ENCODE measurements at places on chromosomes 13 and 19.

- DNase-seq, result peak; percentile 24
Measured at GRCh38 chr19:50803633-50804419, 13.6 kb downstream of the ACP4 start.

GRCh38 chr19:28960986-28961705 lies 251.8 kb downstream of the UQCRFS1 start:
- DNase-seq, result no peak

GRCh38 chr13:79581870-79582315 lies 100.9 kb downstream of the NDFIP2 start:
- DNase-seq, result no peak

DNA sequence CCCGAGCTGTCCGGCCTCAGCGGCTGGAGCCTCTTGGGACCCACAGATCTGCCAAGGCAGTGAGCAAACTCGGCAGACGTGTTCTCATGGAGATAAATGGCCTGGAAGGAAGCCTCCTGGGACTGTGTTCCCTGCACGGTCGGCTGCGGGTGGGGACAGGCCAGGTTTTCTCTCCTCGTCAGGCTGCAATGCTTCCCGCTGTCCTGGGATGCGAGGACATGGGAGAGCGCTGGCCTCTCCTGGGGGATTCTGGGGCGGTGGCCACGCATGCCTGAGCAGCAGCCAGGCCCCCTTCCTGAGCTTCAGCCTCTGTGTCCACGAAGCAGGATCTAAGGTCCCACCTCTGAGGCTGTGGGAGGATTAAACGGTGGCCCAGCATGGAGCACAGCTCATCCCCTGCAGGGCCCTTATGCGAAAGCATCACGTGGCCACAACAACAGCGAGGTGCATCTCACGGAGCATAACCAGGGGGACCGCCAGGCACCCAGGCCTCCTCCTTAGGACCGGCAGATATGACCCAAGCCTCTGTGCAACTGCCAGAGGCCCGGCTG lies 21.2 kb upstream of the C13orf46 start:
- no peak for DNase-seq

DNA sequence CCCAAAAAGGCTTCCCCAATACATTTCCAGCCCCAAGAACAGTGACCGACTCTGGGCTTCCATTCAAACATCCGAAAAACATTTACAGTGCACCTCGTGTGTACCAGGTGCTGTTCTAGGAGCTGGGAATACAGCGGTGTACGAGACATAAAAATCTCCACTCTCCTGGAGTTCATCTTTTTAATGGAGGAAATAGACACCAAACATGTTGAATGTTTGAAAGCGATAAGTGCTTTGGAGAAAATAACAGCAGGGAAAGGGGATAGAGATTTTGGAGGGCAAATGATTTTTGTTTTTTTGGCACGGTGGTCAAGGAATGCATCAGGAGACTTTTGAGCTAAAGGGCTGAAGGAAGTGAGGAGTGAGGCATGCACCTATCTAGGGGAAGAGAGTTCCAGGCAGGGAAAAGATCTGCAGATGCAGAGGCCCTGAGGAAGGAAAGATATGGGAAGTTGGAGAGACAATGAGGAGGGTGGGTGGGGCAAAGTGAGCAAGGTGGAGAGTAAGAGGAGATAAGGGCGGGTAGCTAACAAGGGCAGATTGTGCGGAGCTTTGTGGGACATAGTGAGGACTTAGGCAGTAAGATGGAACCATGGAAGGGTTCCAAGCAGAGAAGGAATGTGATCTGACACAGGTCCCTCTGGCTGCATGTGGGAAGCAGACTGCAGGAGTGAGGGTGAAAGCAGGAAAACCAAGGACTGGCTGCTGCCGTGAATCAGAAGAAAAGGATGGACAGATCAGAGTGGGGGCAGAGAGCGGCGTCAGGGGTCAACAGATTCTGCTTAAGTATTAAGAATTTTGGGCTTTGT lies 703 bp upstream of the FBL start:
- DNase-seq, result no peak

- no peak for DNase-seq
Measured at GRCh38 chr13:33280923-33281322, 4.6 kb downstream of the STARD13 start.

- no peak for DNase-seq
Measured at GRCh38 chr19:12995596-12996405, 526 bp downstream of the NFIX start.

GRCh38 chr13:20035130-20035529 lies 76.6 kb downstream of the ZMYM2 start:
- DNase-seq, result no peak

DNA sequence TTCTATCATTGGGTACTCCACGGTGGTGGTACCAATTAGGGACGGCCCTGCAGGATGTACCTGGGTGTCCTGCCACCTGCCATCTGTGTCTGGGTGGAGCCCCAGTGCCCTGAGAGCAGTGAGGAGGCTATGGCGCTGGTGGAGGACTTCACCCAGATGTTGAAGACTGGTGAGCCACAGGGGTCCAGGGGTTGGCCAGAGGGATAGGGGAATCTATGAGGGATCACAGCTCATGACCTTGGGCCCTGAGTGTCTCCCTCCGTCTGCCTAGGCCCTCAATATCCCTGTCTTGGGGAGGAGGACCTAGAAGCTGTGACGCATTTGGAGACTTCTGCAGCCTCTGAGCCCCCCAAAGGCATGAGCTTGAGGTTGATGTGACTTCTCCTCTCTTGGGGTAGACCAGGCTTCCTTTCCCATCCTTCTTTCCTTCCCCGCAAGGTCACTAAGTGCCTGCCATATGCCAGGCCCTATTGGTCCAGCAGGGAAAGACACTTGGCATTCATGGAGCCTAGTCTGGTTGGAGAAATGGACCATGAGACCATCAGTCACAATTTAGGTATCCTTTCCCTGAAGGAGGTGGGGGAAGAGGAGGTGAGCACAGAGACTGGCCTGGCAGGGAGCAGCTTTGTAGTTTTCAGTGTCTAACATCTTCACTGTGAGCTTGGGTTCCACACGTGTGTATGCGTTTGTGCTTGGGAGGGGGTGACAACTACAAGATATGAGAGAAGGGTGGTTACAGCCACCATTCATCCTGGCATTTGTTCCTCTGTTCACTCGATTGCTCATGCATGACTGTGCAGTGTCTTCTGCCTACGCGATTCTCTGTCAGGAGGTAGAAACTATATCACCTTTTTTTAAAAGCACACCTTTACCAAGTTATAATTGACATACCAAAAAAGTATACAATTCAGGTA lies 5.1 kb upstream of the MZF1 start:
- no peak for DNase-seq

GRCh38 chr13:40578055-40578454 lies 88.4 kb downstream of the FOXO1 start:
- DNase-seq, result no peak

GRCh38 chr19:48393559-48394330 lies at the start of gene GRIN2D:
Gene GRIN2D, plus strand, starts transcription at chr19:48393668. Its CDS starts 4,725 bp downstream, at chr19:48398393.
- no peak for DNase-seq

DNA sequence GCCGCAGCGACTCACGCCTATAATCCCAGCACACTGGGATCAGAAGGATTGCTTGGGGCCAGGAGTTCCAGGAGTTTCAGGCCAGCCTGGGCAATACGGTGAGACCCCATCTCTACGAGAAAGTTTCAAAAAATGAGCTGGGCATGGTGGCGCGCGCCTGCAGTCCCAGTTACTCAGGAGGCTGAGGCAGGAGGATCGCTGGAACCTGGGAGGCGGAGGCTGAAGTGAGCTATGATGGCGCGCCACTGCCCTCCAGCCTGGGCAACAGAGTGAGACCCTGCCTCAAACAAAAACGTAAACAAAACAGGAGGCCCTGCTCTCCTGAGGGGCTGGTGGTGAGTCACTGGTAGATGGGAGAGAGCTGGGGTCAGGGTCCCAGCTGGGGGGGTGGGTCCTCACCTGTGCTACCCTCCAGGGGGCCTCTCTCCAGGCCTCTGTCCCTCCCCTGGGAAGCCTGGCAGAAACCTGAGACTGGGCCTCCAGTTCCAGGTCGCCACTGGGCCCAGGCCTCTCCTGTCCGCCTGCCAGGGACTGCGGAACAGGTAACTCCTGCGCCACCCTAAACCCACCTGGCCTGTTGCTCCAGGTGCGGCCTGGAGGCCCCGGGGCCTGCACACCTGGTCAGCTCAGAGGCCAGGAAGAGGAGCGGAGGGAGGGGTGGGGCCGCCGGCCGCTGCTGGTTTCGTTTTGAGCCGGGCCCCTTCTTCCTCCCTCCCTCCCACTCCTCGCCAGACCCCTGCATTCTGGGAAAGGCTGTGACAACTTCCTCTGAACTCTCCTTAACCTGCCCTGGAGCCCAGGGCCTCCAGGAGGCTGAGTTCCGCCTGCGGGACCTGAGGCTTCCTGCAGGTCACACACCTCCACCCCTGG lies 17.2 kb upstream of the ZBTB7A start:
- no peak for DNase-seq

GRCh38 chr13:36174923-36175322 lies 39.4 kb downstream of the SOHLH2 start:
- no peak for DNase-seq

DNA sequence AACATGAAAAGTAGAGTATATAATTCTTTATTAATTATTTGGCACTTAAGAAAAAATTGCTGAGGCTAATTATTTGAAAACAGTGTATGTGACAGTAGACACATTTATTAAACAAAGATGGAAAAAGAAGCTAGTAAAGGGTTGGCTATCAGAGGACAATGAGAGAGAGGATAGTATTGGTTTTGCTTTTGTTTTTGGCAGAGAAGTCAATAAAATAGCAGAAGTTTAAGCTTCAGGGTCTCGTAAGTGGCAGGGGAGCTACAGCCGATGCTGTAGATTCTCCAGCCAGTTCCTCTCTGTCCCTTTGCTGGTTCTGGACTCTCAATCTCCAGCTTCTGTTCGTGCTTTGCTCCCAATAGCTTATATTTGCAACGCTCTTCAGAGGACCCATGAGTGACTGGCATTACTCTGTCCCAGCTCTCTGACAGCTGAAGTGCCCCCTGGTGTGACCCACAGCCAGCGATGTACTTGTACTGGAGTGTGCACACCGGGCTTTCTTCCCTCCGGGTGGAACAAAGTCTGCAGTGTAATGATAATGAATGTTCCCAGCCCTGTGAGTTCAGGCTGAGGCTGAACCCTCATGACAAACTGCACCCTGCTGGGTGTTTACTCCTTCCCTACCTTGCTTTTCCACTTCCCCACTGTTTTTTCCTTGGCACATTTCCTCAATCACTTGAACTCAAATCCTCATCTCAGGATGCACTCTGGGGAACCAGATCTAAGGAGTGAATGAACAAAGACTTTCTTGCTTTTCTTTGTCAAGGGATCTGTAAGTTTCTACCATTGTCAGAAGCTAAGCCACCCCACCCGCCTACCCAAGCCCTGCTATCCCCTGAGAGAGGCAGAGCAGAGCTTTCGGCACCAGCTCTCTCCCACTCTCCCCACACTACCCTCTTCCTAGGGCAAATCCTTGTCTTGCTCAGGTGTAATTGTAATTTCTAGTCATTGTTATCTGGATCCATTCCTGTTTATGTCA lies 254.8 kb downstream of the LHFPL6 start:
- no peak for DNase-seq

- no peak for DNase-seq
Measured at GRCh38 chr13:80036845-80037504, 304.0 kb downstream of the SPRY2 start.

DNA sequence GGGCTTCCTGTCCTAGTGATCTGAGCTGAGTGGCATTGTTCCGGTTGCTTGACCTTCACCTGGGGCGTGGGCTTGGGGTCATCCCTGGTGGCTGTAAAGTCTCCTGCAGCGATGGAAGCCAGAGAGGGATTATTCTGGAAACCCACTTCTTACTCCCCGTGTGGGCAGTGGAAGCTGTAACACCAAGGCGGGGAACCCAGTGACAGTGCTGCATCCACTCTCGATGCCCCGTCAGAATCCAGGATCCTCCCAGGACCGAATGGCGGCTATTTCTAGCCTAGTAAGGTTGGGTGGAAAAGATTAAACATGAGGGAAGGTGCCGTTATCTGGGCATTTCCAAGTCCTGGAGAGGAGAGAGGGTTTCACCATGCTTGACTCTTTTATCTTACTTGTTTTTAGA lies 280.6 kb downstream of the ZNF536 start:
- no peak for DNase-seq

DNA sequence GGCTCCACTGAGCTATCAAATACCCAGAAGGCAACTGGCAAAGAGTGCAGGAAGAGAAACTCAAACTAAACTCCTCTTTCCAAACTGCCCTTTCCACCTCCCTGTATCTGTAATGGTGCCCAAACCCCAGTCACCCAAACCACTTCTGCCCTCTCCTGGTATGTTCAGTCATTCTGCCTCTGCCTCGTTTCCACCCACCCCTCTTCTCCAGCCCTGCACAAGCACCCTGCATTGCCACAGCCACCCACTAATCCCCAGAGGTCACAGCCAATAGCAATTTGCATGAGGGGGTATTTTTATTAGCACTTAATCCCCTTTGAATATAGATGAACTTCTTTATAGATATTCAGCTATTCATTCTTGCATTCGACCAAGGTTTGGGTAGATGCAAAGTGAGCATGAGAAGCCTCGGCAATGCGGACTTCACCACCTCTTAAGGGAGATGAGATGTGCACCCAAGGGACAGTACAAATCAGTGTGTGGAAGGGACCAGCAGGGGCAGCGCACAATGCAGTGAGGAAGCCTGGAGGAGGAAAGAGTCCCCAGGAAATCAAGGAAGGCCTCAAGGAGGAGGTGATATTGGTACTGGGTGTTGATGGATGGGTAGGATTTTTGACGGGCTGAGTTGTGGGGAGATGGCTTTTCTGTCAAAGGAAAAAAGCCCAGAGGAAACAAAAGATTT lies 12.4 kb downstream of the TMEM272 start:
- DNase-seq, result peak; percentile 37

GRCh38 chr19:29662604-29663404 lies 2.5 kb upstream of the PLEKHF1 start:
- no peak for DNase-seq

- peak; percentile 48 for DNase-seq
Measured at GRCh38 chr19:31214086-31214485, 135.2 kb downstream of the TSHZ3 start.

- DNase-seq, result peak; percentile 97
Measured at GRCh38 chr19:1039646-1040475, at the start of gene ABCA7. Gene ABCA7, plus strand, starts transcription at chr19:1040107. Its CDS starts 1,255 bp downstream, at chr19:1041362.

DNA sequence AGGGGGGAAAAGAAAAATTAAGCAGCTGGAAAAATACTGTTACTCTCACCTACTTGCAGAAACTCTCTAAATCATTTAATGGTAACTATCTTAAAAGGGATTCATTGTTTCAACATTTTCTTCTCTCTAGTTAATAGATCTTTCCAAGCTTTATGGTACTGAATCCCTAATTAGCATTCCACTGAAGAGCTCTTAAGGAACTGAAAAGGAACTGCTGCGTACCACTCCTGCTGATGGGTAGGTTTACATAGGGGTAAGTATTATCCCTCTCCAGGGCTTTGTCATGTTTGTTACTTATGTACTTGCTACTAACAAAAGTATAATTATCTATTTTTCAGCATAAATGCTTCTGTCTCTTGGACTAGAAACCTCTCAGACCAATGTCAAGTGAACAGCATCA lies 12.5 kb downstream of the TEX30 start:
- no peak for DNase-seq

- DNase-seq, result no peak
Measured at GRCh38 chr19:29378543-29379080, 147.2 kb upstream of the VSTM2B start.

DNA sequence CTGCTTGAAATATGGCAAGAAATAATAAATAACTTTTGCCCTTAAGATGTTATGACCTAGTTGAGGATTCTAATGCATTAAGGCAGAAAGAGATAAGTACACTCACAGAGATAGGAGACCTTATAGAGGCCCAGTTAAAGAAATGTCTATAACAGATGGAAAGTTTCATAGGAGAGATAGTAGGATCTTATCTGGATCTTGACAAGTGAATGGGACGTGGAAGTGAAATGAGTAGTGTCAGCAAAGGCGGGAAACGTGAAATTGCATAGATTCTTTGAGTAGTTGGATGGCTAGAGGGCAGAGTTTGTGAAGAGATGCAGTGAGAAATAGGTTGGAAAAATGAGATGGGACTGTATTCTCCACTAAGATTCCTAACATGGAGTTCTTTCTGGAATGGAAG lies 71.2 kb downstream of the HS6ST3 start:
- DNase-seq, result no peak

Measured in stimulated activated CD4-positive, alpha-beta T cell treated with anti-CD3 and anti-CD28 coated beads, TNF-alpha, amount 100 ng/mL, for 4 hours (primary cell).